ENCODE measurements at places on chromosomes 5 and 9.

GRCh38 chr5:76283670-76284069 lies 119.4 kb upstream of the IQGAP2 start:
- no peak for DNase-seq

DNA sequence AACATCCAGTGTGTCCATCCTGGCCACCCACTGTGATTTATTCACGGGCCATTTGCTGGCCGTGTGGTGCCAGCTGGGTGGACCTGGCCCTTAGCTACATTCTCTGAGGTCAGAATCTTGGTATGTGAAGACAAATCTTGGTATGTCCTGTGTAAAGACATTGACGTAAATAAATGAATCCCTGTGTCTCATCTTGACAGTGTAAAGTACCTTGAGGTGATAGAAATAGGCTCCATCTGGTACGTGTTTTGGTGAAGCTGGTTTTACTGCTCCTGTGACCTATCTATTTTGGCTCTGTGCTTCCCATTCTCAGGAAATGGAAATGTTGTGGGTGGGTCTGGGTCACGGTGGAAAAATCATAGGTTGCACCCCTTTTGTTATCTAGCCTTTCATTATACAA lies 245.4 kb upstream of the ANKH start:
- DNase-seq, result no peak

GRCh38 chr5:4802044-4802443 lies 338.1 kb upstream of the ADAMTS16 start:
- DNase-seq, result no peak

DNA sequence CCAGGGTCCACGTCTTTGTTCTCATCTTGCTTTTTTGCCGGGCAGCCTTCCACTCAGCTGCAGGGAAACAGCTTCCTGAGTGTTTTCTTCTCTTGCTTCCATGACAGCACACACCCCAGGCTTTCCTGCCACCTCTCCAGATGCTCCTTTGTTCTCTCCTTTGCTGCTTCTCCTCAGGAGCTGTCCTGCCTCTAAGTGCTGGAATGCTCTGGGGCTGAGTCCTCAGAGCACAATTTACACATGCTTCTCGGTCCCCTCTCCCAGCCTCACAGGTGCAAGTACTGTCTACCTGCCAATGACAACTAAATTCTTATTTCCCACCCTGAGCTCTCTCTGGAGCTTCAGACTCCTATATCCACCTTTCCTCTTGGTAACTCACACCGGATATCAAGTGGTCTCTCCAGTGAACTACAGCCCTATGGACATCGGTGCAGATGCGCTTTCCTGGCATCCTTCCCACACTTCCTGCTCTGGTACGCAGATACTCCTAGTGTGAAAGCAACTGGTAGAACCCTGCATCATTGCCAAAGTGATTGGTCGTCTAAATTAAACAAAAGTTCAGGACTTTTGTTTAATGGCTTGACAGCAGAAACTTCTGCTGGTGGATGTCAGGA lies 13.4 kb upstream of the ACSL6 start:
- no peak for DNase-seq
